ENCODE measurements at places on chromosomes 5 and 9.

GRCh38 chr5:36934740-36935356 lies 58.3 kb downstream of the NIPBL start:
- DNase-seq: no peak

GRCh38 chr9:19946441-19947109 lies 157.7 kb upstream of the SLC24A2 start:
- no peak for DNase-seq

- no peak for DNase-seq
Measured at GRCh38 chr5:82352146-82352791, 74.1 kb upstream of the RPS23 start.

GRCh38 chr5:124655921-124656511 lies 90.4 kb downstream of the ZNF608 start:
- DNase-seq: peak; percentile 94

DNA sequence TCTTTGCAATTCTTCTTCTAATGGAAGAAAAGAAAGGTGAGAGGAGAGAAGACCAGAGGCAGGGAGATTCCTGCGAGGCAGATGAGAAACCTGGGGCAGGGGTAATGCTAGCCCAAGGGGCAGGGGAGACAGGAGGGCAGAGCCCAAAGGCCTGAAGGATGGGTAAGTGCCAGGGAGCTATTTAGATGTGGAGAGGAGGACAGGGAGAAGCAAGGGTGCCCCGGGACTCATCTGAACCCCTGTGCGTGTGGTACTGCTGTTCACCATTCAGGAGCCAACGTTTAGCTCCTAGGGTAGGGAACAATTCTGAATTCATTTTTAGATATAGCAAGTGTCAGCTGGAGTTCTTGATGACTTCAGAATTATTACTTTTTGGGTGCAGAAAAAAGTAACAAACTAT lies 122.7 kb upstream of the ALDH1B1 start:
- DNase-seq: no peak

DNA sequence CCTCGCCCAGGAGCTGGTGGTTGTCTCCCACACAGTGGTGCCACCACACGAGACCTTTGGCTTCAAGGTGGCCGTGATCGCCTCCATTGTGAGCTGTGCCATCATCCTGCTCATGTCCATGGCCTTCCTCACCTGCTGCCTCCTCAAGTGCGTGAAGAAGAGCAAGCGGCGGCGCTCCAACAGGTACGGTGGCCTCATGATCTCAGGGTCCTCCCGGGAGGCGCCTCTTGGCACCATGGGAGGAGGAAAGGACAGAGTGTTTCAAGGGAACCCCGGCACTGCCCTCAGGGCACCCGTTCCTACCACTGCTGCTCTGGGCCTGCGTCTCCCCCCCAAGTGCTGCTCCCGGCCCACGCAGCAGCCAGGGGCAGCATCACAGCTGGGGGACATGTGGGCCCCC lies 18.2 kb upstream of the CARD19 start:
- no peak for DNase-seq

DNA sequence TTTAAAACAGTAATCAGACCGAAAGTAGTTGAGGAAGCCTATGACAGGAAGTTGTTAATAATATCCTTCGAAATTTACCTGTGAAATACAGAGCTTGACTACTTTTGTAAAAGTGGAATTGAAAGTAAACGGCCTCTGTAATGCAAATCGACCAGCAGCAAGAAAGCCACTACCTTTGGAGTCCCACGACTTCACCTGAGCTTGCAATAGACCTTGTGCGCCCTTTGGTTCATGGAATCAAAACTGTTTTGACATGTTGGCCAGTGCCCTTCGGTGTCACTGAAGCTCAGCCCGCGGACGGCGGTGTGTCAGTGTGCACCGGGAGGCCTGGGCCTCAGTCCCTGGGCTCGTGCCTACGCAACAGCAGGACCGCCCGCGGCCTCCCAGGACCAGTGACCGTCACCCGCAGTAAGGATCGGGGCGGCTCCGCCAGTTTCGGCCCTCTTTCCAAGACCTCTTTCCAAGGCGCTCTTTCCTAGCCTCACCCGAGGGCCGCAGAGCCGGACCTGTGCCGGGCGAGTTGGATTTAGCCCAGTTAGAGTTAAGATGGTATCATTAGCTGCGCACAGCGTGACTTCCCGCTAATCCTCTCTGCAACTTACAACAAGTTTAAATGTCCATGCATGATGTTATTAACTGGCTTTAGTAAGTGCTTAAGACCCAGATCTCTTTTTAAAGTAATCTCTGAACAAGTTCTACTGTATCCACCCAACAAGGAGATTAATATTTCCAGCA lies 223.3 kb downstream of the MEF2C start:
- no peak for DNase-seq

- DNase-seq: no peak
Measured at GRCh38 chr5:178569485-178569884, 20.7 kb downstream of the COL23A1 start.

DNA sequence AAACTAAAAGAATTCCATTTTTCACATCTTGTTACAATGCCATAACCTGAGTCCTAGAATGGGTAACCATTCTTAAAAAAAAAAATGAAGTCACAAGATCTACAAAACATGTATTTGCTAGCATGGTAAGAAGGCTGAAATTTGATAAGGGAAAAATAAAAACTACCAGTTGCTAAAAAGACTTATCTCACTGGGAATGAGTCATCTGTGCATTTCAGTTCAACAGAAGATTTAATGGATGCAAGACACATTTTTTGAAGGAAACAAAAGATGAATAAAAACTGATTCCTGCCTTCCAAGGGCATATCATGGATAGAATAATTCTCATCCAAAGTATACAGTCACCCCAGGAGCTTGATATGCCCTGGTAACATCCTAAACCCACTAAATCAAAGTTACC lies 47.2 kb downstream of the SGTB start:
- DNase-seq: no peak

- DNase-seq: no peak
Measured at GRCh38 chr5:15558240-15558639, 58.3 kb downstream of the FBXL7 start.

GRCh38 chr9:35060548-35061207 lies 11.7 kb downstream of the VCP start:
- no peak for DNase-seq

GRCh38 chr9:134544388-134545214 lies 97.0 kb upstream of the COL5A1 start:
- DNase-seq: no peak

DNA sequence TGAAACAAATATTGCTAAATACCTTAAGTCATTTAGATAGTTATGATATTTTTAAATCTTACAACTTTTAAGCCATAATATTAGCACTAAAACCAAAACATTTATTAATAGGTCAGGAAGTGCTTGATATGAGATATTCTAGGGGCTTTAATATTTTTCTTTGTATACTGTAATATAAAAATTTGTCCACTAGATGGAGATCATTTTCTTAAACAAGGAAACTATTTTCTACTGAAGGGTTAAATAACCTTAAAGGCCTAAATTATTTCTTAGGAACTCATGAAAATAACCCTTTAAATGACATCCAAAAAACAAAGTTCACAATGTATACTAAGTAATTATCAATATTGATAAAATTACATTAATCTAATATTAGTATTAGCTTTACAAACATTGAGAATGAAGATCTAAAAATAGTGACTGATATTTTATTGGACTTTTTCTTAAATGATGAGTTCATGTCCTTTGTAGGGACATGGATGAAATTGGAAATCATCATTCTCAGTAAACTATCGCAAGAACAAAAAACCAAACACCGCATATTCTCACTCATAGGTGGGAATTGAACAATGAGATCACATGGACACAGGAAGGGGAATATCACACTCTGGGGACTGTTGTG lies 635.7 kb downstream of the RAB3C start:
- no peak for DNase-seq

DNA sequence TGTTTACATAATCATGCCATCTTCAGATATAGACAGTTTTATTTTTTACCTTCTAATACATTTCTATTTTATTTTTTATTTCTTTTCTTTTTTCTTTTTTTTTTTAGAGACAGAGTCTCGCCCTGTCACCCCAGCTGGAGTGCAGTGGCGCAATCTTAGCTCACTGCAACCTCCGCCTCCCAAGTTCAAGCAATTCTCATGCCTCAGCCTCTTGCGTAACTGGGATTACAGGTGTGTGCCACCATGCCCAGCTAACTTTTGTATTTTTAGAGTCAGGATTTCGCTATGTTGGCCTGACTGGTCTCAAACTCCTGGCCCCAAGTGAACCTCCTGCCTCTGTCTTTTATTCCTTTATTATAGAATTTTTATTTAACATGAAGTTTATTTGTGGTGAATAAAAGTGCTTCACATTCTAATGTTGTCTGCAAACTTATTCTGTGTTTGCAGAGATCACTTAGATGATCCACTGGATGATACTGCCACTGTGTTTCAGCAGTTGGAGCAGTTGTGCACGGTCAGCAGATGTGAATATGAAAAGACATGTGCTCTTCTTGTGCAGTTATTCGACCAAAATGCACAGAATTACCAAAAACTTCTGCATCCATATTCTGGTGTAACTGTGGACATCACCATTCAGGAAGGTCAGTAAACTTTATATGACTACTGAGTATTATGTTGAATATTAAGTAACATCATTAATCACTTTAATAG lies 62.2 kb downstream of the RANBP17 start:
- DNase-seq: no peak

GRCh38 chr5:145774442-145774841 lies 60.7 kb downstream of the PRELID2 start:
- no peak for DNase-seq
